Activated T-helper 2 cell treated with anti-CD3 and anti-CD28 coated beads, Interferon-gamma antibody, Interleukin-2, Interleukin-4, amounts not matched to agents 10 μg/mL and 5 μg/mL and 100 μg/mL, durations not matched to agents 14 hours and 24 hours and 36 hours (primary cell): ENCODE measurements at places on chromosomes 5 and 9.

DNA sequence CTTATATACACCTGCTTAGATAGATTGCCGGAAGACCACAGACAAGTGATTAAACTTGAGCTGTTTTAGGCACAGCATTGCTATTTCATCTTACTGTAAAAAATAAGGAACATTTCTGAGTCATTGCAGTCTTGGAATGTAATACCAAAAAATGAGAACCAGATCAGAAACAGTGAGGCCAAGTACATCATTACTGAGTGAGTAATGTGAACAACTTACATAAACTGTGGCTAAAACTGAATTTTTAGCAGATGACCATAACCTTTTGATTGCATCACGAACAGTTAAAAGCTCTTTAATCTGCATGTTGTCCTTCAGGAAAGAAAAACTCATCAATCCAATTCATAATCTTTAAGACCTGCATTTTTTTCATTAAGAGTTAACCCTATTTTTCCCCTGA lies 157.1 kb upstream of the FGF10 start:
- H3K4me1 ChIP-seq: no peaks in the 10 kb centered on the region
- DNase-seq: no peak
- no peak overlapping the region for H3K4me3 ChIP-seq
- no peak overlapping the region for H3K27ac ChIP-seq
- no peaks in the 10 kb centered on the region for H3K36me3 ChIP-seq

- peaks cover 13% of the 10 kb centered on the region for H3K36me3 ChIP-seq
- H3K4me3 ChIP-seq: no peak overlapping the region
- no peak for DNase-seq
- H3K4me1 ChIP-seq: peaks cover 6% of the 10 kb centered on the region
Observed at GRCh38 chr5:143166661-143167420, 236.6 kb downstream of the NR3C1 start.

GRCh38 chr5:177067503-177067902 lies 19.2 kb upstream of the FGFR4 start:
- H3K36me3 ChIP-seq: peaks cover 15% of the 10 kb centered on the region
- H3K27ac ChIP-seq: no peak overlapping the region
- peaks cover 2% of the 10 kb centered on the region for H3K4me1 ChIP-seq
- H3K4me3 ChIP-seq: no peak overlapping the region
- DNase-seq: no peak

- peaks cover 3% of the 10 kb centered on the region for H3K36me3 ChIP-seq
- H3K4me1 ChIP-seq: peaks cover 6% of the 10 kb centered on the region
- peak; percentile 66 for DNase-seq
- peaks cover 2% of the 10 kb centered on the region for H3K27me3 ChIP-seq
- H3K27ac ChIP-seq: no peak within 1 kb of the TSS
Observed at GRCh38 chr5:1294835-1295649, at the start of gene TERT. TSS of gene TERT (minus strand) at chr5:1295068. CDS start at chr5:1294989, 79 bp downstream.

GRCh38 chr5:82295959-82296531 lies 17.9 kb upstream of the RPS23 start:
- H3K27me3 ChIP-seq: no peaks in the 10 kb centered on the region
- no peak overlapping the region for H3K4me3 ChIP-seq
- no peaks in the 10 kb centered on the region for H3K36me3 ChIP-seq
- H3K27ac ChIP-seq: no peak overlapping the region

- no peak for DNase-seq
- H3K27ac ChIP-seq: no peak overlapping the region
- H3K36me3 ChIP-seq: no peaks in the 10 kb centered on the region
- H3K4me1 ChIP-seq: peaks cover 2% of the 10 kb centered on the region
Observed at GRCh38 chr9:136199391-136200288, 5.3 kb downstream of the LHX3 start.

GRCh38 chr9:30078195-30078594 lies 2306.2 kb upstream of the ACO1 start:
- DNase-seq: no peak
- H3K36me3 ChIP-seq: no peaks in the 10 kb centered on the region
- H3K27me3 ChIP-seq: no peaks in the 10 kb centered on the region
- no peak overlapping the region for H3K4me3 ChIP-seq
- peaks cover 10% of the 10 kb centered on the region for H3K4me1 ChIP-seq
- no peak overlapping the region for H3K27ac ChIP-seq

GRCh38 chr5:36887532-36887931 lies 11.0 kb downstream of the NIPBL start:
- no peaks in the 10 kb centered on the region for H3K27me3 ChIP-seq
- no peak overlapping the region for H3K27ac ChIP-seq
- no peak overlapping the region for H3K4me3 ChIP-seq
- peaks cover 44% of the 10 kb centered on the region for H3K4me1 ChIP-seq
- H3K36me3 ChIP-seq: peaks cover 25% of the 10 kb centered on the region
- DNase-seq: no peak

DNA sequence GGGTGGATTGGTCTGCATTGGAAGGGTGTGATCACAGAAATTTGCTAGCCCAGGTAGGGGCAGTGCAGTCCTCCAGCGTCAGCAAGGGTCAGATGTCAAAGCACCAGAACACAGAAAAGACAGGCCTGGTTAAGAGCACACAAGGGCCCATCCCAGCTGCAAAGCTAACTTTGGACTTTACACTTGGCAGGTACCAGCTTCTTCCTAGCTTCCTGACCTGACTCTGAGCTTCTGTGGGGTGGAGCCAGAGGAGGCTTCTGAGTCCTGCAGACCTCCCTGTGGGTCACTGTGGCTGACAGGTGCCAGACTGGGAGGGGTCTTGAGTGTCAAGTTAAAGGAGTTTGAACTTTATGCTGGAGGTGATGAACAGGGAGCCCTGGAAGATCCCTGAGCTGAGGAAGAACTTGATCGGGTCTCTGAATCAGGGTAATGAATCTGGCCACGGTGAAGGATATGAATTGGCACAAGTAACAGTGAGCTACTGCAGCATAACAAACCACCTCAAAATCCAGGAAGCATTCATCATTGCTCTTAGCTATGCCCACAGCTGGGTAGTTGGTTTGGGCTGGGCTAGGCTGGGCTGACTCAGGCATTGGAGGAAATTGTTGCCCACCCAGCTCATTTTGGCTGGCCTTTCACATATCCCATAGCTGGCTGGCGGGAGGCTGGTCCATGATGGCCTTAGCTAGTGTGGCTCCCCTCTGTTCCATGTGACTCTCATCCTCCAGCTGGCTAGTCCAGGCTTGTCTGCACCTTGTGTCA lies 63.4 kb downstream of the BARX1 start:
- H3K27ac ChIP-seq: no peak overlapping the region
- DNase-seq: no peak
- no peaks in the 10 kb centered on the region for H3K36me3 ChIP-seq
- H3K27me3 ChIP-seq: no peaks in the 10 kb centered on the region
- no peaks in the 10 kb centered on the region for H3K4me1 ChIP-seq

GRCh38 chr9:109537288-109537687 lies 39.2 kb upstream of the PTPN3 start:
- no peak overlapping the region for H3K27ac ChIP-seq
- no peaks in the 10 kb centered on the region for H3K4me1 ChIP-seq
- H3K4me3 ChIP-seq: no peak overlapping the region
- no peak for DNase-seq
- peaks cover 7% of the 10 kb centered on the region for H3K27me3 ChIP-seq
- H3K36me3 ChIP-seq: no peaks in the 10 kb centered on the region

GRCh38 chr5:66041627-66042026 lies 102.5 kb upstream of the SREK1 start:
- peaks cover 12% of the 10 kb centered on the region for H3K4me1 ChIP-seq
- no peak overlapping the region for H3K27ac ChIP-seq
- H3K27me3 ChIP-seq: no peaks in the 10 kb centered on the region
- DNase-seq: no peak
- peaks cover 46% of the 10 kb centered on the region for H3K36me3 ChIP-seq

DNA sequence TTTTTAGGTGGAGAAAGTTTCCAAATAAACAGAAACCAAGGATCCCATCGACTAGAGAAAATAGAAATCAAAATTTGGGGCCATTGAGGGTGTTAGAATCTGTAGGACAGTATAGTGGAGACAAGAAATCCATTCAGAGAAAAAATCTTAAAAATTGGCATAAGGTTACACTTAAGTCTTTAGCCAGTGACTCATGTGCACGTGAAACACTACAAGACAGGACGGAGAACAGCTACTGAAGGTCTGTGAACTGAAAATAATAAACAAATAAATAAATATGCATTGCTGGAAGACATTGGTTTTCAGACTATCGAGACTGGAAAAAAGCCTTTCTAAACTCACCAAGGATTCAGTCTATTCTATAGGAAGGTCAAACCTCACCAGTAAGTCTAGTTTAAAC lies 1955.5 kb downstream of the MAT2B start:
- no peak overlapping the region for H3K27ac ChIP-seq
- H3K4me3 ChIP-seq: no peak overlapping the region
- no peaks in the 10 kb centered on the region for H3K4me1 ChIP-seq
- DNase-seq: no peak
- H3K36me3 ChIP-seq: no peaks in the 10 kb centered on the region

DNA sequence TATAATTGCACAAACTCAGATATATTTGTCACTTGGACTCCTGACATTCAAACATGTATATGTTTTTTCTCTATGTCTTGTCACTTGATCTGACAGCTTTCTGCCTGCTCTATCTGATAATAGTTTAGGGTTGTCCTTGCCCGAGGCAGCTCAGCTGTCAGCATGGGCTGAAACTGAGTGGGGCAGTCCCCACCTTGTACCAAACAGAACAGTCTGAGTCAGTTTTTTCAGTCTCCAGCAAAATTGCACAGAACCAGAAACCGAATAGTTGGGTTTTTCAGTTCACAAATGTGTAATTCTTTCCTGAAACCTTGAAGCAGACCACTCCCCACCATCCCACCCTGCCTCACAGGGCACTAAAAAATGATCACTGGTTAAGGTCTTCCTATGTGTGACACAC lies 9.5 kb upstream of the HAND1 start:
- DNase-seq: no peak
- H3K27ac ChIP-seq: peak overlapping the region; percentile 46
- H3K36me3 ChIP-seq: no peaks in the 10 kb centered on the region
- peaks cover 15% of the 10 kb centered on the region for H3K4me1 ChIP-seq
- no peak overlapping the region for H3K4me3 ChIP-seq
- peaks cover 76% of the 10 kb centered on the region for H3K27me3 ChIP-seq

DNA sequence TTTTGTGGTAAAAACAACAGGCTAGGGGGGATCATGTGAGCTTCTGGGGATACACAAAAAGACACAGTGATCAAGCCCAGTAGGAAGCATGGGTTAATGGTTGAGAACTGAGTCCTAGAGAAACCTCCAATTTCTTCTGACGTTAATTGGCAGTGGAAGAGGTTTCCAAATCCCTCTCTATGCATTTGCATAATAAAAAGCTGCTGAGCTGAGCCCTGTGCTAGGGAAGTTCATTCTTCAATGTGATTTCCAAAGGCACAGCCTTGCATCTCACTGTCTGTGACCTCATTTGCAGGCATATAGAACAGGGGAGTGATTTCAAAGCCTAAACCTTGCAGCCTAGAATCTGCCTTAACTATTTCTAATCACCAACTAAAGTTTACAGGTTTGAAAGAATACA lies 812 bp downstream of the DNAH5 start:
- H3K4me3 ChIP-seq: no peak overlapping the region
- H3K4me1 ChIP-seq: no peaks in the 10 kb centered on the region

DNA sequence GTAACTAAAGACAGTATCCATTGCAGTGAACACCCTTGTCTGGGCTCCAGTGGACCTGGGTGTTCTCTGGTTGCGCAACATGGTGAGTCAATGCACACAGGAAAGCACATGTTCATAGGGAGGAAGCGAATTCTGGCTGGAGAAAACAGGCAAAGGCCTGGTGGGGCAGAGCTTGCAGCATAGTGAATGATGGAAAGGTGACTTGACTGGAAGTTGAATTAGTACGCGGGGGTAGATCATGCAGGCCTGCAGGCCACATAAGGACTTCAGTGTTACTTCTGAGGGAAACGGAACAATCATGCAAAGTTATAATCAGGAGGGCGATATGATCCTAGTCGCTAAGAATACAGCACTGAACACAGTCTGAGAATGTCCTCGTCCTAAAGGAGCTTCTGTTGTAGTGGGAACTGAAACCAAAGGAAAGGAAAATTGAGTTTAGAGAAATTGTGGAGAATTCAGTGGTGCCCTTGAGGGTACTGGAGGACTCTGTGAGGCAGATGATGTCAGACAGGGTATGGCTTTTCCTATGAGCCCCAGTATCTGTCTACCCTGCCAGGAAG lies 71.9 kb upstream of the RANBP3L start:
- H3K27me3 ChIP-seq: no peaks in the 10 kb centered on the region
- no peaks in the 10 kb centered on the region for H3K36me3 ChIP-seq
- DNase-seq: no peak
- no peak overlapping the region for H3K27ac ChIP-seq

DNA sequence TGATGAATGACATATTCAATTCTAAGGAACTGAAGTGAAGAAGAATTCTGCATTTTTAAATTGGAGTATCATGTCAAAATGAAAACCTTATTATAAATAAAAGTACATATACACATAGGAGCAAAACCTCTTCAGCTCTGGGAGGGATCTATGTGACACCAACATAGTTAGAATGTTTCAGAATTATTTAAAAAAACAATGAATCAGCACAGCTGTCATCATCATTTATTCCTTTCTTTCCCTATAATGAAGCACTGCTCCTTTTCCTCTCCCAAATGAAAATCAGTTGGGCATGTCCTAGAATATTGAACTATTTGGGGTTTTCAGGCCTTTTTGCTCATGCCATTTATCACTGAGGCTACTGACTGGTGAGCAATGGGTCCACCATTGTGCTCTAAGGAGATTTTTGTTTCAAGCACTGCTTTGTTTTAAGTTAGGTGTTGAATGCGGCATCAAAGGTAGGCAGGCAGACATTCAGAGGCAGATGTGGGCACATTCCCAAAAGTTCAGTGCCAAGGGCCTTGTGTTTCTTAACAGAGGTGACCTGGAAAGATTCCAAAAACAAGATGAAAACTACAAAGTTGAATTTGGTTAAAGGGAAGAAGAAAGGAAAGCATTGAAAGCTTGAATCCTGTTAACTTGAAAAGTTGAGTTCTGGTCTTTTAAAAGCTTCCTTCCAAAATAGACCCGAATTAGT lies 126.4 kb upstream of the ADAMTSL1 start:
- no peaks in the 10 kb centered on the region for H3K36me3 ChIP-seq
- no peak overlapping the region for H3K27ac ChIP-seq
- no peak overlapping the region for H3K4me3 ChIP-seq
- no peaks in the 10 kb centered on the region for H3K4me1 ChIP-seq
- no peak for DNase-seq
